Upper lobe of right lung (tissue), 1 donor: ENCODE measurements at places on chromosomes 2 and 18. TPM values are rescaled to one million over a fixed set of nuclear protein-coding genes. Genes with fewer than 3 reads are reported as not detected.
A peak's percentile ranks its signal among the peaks of the same experiment; 100 is the strongest.

Gene DSG2
- total RNA-seq = 34.2 TPM

- DNase-seq = no peak
- no peaks in the 10 kb centered on the region for H3K4me1 ChIP-seq
- H3K4me3 ChIP-seq = no peak overlapping the region
- no peaks in the 10 kb centered on the region for H3K27me3 ChIP-seq
- no peak overlapping the region for H3K27ac ChIP-seq
These were observed 1675.9 kb upstream of the CELF4 start for GRCh38 chr18:39241534-39241933.

DNA sequence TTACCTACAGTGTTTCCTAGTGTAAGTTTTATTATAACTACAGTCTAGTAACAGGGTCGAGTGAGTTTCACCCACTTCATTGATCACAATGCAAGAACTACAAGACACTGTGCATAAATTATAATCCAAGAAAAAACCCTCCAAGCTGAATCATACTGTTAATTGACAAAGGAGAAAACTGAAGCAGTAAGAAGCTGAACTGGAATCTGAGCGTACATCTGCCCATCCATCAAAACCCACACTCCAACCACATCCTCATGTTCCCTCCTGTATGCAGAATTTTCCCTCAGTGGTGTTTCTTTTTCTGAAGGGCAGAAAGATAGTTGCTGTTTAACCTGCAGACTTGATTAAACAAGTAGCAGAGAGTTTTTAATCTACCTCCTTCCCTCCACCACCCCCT is 49.5 kb upstream of the KIDINS220 start:
- H3K27me3 ChIP-seq = no peaks in the 10 kb centered on the region
- no peak overlapping the region for H3K27ac ChIP-seq
- no peaks in the 10 kb centered on the region for H3K4me1 ChIP-seq
- no peaks in the 10 kb centered on the region for H3K36me3 ChIP-seq

Gene EVA1A
- total RNA-seq = 41.9 TPM

DNA sequence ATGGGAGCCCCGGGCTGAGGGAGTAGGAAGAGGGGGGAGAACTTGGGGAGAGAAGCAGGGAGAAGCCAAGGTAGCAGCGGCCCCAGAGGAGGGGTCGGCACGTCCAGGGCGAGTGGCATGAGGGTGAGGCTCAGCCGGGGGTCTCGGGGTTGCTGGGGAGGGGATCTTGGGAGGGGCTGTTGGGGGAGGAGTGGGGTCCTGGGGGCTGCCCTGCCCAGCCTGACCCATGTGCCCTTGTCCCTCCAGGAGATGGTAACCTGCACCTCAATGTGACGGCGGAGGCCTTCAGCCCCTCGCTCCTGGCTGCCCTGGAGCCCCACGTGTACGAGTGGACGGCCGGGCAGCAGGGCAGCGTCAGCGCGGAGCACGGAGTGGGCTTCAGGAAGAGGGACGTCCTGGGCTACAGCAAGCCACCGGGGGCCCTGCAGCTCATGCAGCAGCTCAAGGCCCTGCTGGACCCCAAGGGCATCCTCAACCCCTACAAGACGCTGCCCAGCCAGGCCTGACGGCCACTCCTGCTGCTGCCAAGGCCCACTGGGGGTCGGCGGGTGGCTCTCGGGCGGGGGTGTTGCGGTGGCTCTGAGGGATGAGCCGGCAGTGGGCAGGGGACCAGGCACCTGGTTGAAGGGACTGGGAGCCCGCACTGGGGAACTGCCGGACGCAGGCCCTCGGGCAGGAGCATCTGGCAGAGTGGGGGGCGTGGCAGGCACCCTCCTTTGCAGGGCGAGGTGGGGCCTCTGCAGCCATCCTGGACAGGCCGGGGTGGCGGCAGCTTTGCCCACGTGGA is 9.0 kb upstream of the GAL3ST2 start:
- peak; percentile 61 for DNase-seq
- peaks cover 12% of the 10 kb centered on the region for H3K4me1 ChIP-seq
- no peak overlapping the region for H3K27ac ChIP-seq
- no peak overlapping the region for H3K4me3 ChIP-seq
- no peaks in the 10 kb centered on the region for H3K27me3 ChIP-seq
- H3K36me3 ChIP-seq = no peaks in the 10 kb centered on the region

- H3K4me3 ChIP-seq = no peak overlapping the region
- DNase-seq = no peak
- H3K4me1 ChIP-seq = peaks cover 57% of the 10 kb centered on the region
- no peak overlapping the region for H3K27ac ChIP-seq
These were observed 89.3 kb downstream of the ACVR1 start for GRCh38 chr2:157786663-157787363.

Gene RAB10
- total RNA-seq = 111 TPM

DNA sequence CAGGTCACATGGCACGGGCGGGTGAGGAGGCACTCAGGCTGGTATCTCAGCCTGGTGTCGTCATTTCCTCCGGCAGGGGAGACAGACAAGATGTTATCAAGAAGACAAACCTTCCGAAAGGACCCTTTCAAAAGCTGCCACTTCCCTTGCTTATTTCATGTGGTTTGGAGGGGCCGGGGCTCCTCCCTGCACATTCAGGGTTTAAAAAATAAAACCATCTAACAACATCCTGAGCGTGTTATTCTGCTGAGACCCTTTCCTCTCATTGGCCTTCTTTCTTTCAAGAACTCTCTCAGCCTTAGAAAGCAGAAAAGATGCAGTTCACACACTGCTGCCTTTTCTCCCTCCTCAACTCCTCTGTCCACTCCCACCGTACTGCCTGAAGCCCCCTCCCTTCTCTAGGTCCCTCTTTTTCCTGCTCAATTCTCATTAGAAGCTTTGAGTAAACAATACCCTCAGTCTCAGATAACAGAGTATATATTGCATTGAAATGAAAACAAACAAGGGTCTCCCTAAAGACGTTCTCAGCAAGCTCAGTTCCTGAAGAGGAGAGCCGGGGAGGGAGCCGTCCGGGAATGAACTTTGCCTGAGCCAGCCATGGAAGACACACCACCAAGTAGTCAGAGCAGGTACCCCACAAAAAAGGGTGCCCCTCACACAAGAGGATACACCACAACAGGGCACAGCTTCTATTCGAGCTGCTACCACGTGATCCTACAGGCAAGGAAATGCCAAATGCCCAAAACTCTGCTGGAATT is 9.7 kb downstream of the SMAD7 start:
- peaks cover 95% of the 10 kb centered on the region for H3K4me1 ChIP-seq
- H3K4me3 ChIP-seq = peak overlapping the region; percentile 14
- H3K27ac ChIP-seq = peak overlapping the region; percentile 71
- peak; percentile 71 for DNase-seq
- no peaks in the 10 kb centered on the region for H3K27me3 ChIP-seq

- no peaks in the 10 kb centered on the region for H3K36me3 ChIP-seq
- H3K27me3 ChIP-seq = no peaks in the 10 kb centered on the region
- peak overlapping the region; percentile 86 for H3K27ac ChIP-seq
- no peak for DNase-seq
These were observed 134.0 kb downstream of the HDAC4 start for GRCh38 chr2:239266779-239267287.

DNA sequence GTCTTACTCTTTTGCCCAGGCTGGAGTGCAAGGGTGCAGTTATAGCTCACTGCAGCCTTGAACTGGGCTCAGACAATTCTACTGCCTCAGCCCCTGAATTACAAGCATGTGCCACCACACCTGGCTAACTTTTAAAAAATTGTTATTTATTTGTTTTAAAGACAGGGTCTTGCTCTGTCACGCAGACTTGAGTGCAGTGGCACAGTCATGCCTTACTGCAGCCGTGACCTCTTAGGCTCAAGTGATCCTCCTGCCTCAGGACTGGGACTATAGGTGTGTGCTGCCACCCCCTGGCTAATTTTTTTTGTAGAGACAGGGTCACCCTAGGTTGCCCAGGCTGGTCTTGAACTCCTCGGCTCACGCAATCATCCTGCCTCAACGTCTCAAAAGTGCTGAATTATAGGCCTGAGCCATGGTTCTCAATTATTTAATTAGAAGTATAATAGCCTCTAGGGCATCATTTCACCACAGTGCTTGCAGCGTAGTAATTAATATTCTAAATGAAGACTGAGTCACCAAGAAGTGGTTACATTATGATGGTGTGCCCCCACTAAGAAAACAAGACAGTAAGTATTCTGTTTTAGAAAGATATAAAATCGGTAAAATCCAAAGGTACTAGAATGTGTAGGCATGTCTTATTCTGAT is 69.6 kb downstream of the EML4 start:
- H3K27me3 ChIP-seq = no peaks in the 10 kb centered on the region
- no peak overlapping the region for H3K4me3 ChIP-seq
- no peaks in the 10 kb centered on the region for H3K36me3 ChIP-seq
- no peak overlapping the region for H3K27ac ChIP-seq
- no peak for DNase-seq

GRCh38 chr2:73842739-73843019 is 13.9 kb downstream of the STAMBP start:
- H3K27me3 ChIP-seq = no peaks in the 10 kb centered on the region
- no peak for DNase-seq

- H3K27ac ChIP-seq = no peak overlapping the region
- no peaks in the 10 kb centered on the region for H3K27me3 ChIP-seq
These were observed 148.5 kb downstream of the MGAT5 start for GRCh38 chr2:134402410-134402809.

GRCh38 chr2:49108851-49109250 is 45.5 kb downstream of the FSHR start:
- H3K27ac ChIP-seq = no peak overlapping the region
- no peaks in the 10 kb centered on the region for H3K36me3 ChIP-seq
- H3K4me3 ChIP-seq = no peak overlapping the region
- H3K27me3 ChIP-seq = no peaks in the 10 kb centered on the region
- no peak for DNase-seq
